ENCODE measurements at places on chromosomes 5 and 9.

DNA sequence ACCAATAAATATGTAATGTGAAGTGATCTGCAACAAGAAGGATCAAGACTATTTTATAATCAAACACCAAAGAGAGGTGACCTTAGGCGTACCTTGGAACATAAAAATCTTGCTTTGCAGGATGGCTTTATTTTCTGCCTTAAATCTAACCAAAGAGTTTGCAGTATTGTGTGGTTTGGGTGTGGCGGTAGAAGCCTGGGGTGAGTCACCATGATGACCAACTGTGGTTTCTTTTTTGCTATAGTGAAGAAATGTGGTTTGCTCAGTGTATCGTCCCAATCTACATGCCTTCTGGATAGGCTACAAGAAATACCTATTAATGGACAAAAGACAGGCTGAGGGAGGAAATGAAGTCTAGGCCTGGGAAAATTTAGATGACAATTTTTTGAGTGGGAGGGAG lies 5.1 kb upstream of the CAST start:
- peak; percentile 63 for DNase-seq

DNA sequence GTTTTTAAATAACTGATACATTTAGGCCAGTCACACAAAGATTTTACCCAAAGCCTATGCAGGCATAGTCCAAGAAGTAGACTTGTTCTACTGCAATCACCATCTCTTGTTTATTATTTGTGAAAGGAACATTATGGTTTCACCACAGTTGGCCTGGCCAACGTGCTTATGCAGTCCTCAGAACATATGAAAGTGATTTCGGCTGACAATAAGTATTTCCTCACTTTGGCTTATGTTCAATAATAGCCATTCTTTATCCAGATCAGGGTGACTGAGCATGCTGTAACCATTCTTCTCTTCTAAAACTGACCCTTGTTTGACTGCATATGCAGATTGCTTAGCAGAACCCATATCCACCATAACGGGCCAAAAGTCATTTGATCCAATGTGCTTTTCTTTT lies 76.6 kb upstream of the CCDC152 start:
- no peak for DNase-seq

DNA sequence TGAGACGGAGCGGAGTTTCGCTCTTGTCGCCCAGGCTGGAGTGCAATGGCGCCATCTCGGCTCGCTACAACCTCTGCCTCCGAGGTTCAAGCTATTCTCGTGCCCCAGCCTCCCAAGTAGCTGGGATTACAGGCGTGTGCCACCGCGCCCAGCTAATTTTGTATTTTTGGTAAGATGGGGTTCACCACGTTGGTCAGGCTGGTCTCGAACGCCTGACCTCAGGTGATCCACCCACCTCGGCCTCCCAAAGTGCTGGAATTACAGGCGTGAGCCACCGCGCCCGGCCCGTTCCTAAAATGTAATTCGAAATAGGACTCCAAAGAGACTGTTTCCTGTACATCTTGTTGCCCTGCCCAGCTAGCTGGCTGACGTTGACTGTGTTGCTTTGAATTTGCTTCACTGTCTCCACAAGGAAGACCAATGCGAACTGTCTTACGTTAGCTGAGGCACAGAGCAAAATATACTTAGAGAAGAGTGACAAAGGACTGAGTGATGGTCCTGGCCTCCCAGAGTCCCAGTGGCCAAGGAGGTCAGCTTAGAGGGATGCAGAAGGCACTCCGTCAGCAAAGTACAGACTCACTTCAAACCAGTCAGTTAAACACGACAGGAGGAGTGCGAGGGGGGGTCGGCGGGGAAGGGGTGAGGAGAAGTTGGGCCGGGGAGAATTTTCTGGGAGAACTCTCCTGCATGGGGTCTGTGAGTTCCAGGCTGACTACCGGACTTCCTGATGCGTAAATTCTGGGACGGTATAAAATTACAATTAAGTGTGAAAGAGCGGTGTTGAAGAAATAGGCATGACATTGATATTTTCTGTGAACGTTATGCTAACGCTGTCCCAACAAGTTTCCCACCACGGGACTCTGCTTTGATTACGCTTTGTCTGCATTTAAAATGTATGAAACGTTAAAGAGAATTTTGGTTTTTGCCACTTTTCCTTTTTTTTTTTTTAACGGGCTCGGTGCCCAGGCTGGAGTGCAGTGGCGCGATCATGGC lies 6.8 kb upstream of the TRIM41 start:
- no peak for DNase-seq

DNA sequence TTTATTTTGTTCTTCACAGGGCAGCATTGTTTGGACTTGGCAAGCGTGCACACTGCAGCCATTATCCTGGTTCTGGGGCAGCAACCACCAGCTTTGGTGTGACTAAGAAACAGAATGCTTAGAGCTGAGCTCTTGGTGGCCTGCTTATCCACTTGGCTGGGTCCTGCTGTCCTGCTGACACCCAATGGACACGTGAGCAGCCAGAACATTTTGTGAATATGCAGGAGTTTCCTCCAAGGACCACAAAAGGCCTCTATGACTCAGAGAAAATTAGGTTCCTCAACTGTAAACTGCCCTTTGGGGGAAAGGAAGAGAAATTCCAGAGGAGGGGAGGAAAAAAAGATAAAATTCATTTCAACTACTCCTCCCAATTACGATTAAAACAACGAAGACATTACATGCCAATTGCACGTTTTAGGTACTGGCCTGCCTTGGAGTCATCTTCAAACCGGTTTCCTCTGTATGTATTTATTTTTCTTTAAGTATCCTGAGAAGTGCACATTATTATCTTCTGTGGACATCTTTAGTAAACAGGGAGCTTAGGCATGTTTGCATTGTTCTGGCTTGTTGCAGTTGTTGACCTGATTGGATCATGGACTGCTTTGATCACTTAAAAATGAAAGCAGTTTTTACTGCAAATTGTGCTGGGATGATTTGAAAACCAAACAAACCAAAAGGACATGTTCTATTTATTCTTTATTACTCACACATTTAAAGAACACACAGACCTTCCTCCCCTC lies 82.3 kb upstream of the TLE4 start:
- DNase-seq: peak; percentile 73

DNA sequence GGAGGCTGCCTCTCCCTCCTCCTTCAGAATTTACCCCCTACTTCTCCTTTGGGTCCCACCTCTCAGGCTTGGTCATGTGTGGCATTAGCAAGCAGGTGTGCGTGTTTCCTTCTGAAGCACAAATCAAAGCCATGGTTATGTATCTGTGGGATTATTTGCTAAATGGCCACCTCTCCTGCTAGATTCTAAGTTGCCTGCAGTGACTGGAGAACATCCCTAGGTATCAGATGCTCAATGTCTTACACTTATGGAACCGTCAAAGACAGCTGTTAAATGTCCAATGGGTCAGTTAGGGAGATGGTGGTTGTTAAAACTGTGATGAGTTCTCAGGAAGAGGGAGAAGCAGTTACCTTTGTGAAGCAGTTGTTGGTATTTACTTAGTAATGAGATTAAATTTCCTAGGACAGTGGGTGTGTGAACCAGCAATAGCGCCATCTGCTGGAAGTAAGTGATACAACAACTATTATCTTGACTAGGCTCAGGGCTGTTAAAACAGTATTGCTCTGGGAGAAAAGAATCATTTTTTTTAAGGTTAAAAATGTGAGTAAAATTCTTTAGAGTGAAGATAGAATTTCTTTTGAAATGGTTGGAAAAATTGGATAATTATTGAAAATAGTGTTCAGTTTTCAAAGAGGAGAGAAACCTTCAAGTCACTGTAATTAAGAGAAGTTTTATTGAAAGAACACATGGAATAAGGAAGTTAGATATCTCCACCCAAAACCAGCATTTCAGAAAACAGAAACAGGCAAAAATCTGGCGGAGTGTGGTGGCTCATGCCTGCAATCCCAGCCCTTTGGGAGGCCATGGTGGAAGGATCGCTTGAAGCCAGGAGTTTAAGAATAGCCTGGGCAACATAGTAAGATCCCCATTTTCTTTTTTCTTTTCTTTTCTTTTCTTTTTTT lies 71.3 kb downstream of the TMC1 start:
- peak; percentile 48 for DNase-seq

DNA sequence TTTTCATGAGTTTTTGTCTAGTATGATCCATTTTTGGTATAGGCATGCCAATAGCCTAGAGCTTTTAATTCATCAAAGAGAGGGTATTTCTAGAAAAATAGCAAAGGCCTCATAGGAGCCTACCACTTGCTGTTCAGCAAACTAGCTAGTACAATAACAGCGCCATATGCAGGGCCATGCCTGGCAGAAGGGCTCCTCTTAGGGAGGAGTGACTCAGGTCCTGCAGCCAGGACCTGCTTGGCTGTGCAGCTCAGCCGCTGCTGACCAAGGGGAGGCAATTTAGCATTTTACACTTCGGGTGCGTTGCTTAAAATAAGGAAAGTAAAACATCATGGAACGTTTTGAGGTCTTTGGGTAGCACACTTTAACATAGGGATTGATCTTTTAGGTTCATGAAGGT lies 100.6 kb downstream of the TRIO start:
- no peak for DNase-seq

All from COLO829 (cell line).